Natural killer cell treated with Interleukin-12 subunit alpha and Interleukin-12 subunit beta and Interleukin-15 and Interleukin-18, amount 100 ng/mL, for 72 hours (primary cell): ENCODE measurements at places on chromosomes 3 and 15. TPM values are rescaled to one million over a fixed set of nuclear protein-coding genes. Genes with fewer than 3 reads are reported as not detected.

DNA sequence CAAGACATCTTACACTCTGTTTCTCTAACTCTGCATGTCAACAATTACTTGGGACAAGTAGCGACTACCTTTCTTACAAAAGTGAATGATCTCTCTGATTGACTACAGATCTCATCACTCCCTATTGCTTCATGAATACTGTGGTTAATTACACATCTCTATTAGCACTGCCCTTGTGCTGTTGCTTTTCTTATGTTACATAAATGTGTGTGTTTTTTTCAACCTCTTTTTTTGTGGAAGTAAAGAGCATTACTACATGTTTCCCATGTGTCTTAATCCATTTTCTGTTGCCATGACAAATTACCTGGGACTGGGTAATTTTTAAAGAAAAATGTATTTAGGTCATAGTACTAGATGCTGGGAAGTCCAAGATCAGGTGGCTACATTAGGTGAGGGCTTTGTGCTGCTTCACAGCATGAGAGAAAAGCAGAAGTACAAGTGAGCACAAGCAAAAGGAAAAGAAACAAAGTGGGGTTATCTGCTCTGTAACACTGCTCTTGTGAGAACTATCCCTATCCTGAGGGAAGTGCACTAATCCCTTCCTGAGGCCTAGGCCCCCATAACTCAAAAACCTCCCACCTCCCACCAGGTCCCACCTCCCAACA lies 298.2 kb upstream of the SATB1 start:
- DNase-seq = no peak

The PLSCR2 gene
- not detected for total RNA-seq

DNA sequence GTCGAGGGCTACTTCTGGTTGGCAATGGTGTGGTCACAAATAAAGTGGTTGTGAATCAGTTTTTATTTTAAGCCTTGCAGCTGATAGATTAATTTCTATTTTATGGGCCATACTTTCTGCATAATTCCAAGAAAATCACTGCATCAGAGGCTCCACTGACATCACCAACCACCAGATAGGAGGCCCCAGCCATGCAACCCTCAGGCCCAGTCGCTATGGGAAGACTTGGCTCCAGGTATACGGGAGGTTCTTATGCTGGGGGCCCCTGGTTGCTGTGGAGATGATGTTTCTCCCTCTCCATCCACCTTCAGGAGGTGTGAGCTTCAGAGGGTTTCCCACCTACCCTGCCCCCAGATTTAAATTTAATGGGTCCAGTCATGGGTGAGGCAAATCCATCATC lies 57.4 kb downstream of the ISG20 start:
- DNase-seq = no peak

The C2CD4A gene
- total RNA-seq = not detected

- DNase-seq = no peak
Observed at GRCh38 chr3:15023249-15023648, 41.9 kb downstream of the MRPS25 start.

GRCh38 chr3:185813205-185813604 lies 11.6 kb downstream of the IGF2BP2 start:
- DNase-seq = no peak

GRCh38 chr3:46093966-46094365 lies 66.7 kb upstream of the XCR1 start:
- no peak for DNase-seq

GRCh38 chr3:48434591-48435222 lies 4.8 kb upstream of the PLXNB1 start:
- DNase-seq = no peak

- no peak for DNase-seq
Observed at GRCh38 chr3:168653255-168653654, 557.5 kb upstream of the GOLIM4 start.

The RARB gene
- total RNA-seq = not detected

DNA sequence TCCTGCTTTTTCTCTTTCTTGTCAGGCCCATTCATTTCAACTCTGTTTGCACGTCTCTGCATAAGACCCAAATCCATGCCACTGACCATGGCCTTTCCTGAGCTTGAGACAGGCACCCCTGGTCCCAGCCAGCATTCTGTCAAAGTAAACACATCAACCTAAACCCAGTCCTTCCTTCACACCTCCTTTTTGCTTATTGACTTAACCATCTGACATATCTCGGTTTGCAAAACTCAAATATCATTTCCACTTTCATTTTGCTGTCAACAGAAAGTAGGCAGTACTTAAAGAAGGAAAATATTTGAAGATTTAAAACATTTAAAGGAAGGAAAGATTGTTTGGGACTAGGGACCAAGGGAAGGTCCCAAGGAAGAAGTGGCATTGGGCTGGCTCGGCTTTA lies 48.2 kb upstream of the KBTBD8 start:
- no peak for DNase-seq

DNA sequence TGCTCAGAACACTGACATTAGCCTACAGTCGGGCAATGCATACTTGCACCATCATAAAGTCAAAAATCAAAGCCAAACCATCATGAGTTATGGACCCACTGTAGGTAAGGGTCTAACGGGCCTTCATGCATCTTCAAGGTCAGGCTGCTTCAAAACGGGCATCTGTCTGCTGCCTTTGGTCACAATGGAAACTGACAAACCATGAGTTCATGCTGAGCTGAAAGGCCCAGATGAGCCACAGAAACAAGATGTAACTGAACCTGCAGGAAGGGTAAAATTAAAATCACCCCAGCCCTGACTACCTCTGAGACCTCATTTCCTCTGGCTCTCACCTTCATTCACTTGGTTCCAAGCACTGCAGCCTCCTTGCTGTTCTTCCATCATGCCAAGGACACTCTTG lies 143.8 kb downstream of the ERC2 start:
- no peak for DNase-seq

GRCh38 chr3:154864947-154865346 lies 215.2 kb upstream of the MME start:
- DNase-seq = no peak

The IQCH gene
- total RNA-seq = 0.10 TPM

The MINAR1 gene
- total RNA-seq = 1.7 TPM

The SKOR1 gene
- 0.42 TPM for total RNA-seq

DNA sequence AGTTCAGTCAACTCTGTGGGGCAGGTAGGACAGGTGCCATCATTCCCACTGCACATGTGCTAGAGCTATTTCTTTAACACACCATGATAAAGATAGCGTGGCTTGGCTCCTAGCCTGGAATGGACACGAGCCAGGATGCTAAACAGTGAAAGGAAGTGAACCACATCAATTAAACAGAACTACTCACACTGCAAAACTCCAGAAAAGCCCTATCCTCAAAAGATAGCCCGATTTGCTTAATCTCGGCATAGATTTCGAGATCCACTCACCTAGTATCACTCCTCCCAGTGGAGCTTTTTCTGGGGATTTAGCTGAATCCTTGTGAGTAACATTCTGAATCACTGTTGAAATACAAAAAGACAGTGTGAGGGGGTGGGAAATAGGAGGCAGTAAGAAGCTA lies 118.0 kb downstream of the ABI3BP start:
- no peak for DNase-seq

GRCh38 chr3:244041-244440 lies 47.5 kb downstream of the CHL1 start:
- DNase-seq = no peak

The MYH15 gene
- 0.14 TPM for total RNA-seq

DNA sequence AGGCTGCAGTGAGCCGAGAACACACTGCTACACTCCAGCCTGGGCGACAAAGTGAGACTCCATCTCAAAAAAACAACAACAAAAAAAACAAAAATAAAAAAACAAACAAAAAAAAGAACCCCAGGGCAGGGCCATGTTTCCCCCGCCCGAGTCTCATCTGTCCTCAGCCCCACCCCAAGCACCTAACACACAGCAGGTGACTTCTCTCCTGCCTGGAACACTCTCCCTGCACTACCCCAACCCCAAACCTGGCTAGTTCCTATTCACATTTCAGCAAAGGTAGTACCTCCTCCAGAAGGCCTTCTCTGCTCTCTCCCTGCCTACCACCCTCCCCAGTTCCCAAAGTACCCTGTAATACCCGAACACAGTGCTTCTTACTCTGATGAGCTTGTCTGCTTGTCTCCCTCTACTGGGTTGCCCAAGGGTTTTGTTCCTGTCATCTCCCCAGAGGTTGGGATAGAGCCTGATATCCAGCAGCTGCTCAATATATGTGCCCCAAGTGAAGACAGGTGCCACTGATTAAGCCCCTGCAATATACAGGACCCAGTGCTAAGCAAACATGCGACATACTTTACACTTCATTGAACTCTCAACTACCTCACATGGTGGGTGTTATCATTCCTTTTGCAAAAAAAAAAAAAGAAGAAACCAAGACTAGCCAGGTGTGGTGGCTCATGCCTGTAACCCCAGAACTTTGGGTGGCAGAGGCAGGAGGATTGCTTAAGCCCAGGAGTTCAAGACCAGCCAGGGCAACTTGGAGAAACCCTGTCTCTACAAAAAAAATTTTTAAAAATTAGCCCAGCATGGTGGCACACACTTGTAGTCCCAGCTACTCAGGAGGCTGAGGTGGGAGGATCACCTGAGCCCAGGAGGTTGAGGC lies 103.6 kb downstream of the DAPK2 start:
- DNase-seq = no peak

The RBP2 gene
- total RNA-seq = not detected

The TMEM207 gene
- total RNA-seq = not detected

The TIGIT gene
- total RNA-seq = 13.7 TPM

The LRRC15 gene
- not detected for total RNA-seq

The ACTC1 gene
- not detected for total RNA-seq

- peak; percentile 47 for DNase-seq
Observed at GRCh38 chr15:78739996-78740903, 71.0 kb downstream of the ADAMTS7 start.

GRCh38 chr3:158102242-158103080 lies 3.8 kb downstream of the SHOX2 start:
- no peak for DNase-seq

DNA sequence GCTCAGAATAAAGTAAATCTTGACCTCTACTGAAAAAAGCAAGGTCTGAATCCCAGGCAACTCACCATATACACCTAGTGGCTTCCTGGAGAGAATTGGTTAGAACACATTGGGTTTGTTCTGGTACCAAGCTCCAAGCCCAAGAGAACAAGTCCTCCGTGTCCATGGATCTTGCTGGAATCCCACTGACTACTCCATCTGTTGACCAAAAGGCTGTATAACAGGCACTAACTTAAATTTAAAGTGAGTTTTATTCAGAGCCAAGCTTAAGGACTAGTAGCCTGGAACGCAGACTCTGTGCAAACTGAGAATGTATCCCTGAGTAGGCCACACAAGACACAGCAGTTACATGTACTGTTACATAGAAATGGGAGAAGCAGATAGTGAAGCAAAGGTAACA lies 342.1 kb upstream of the LRRC3B start:
- DNase-seq = no peak
